ENCODE measurements at places on chromosomes 16 and 17.

GRCh38 chr16:50991006-50991405, 160.1 kb downstream of the SALL1 start:
- DNase-seq: no peak

DNA sequence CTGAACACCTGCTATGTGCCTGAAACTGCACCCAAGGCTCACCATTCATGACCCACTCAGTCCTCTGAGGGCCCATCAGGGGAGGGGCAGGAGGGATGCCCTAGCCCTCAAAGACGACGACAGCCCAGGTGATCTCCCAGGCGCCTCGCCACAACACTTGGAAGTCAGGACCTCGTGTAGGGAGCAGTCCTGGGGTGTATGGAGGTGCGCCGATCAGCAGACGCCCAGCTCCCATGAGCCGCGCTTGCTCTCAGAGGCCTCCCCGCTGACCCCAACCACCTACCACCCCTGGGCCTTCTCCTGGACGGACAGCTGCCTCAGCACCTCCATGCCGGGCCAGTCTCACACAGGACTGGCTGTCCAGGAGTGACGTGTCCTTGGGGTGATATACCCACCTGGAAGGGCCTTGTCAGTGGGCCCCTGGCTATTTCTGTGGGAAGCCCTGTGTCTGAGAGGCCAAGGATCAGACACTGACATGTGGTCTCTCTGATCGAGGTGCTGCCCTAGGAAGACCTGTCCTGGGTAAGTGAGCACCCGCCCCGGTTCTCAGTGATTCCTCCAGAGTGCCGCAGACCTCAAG, 26.7 kb downstream of the KDM8 start:
- no peak for DNase-seq

DNA sequence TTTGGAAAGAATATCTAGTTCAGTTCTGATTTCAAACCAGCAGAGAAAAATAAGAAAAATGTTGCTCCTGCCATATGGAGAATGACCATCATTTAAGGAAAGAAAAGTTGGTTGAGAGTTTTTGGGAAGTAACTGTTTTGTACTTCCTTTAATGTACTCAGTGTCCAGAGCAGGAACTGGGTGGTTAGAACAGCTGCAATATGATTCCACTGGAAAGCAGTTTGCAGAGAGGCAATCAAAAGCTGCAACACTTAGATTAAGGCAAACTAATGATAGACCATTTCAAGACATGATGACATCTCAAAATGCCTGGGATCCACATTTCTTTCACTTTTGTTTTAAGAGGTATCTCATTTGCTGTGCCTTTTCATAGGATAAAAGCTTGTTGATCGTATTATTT, 313.3 kb upstream of the HSBP1 start:
- DNase-seq: no peak

GRCh38 chr17:72931635-72932034, 160.9 kb downstream of the SLC39A11 start:
- no peak for DNase-seq

DNA sequence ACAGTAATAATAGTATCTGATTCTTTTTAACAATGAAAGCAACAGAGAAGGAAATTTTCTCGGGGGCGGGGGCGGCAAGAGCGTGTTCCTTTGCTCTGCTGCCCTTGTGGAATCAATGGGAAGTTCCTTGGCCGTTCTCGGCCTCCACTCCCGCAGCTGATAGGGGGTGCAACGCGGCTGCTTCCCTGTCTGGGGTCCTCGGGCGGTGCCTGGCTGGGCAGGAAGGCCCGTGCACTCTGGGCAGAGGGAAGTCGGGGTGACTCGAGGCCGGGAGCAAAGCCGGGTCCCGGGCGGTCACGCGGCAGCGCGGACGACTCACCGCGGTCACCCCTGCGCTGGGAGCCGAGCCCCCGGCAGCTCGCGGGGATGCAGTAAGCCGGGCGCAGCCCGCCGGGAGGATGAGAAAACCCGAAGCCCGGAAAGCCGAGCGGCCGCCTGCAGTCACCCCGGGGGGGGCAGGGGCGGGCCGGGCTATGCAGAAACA, 2.5 kb downstream of the TUBB3 start:
- no peak for DNase-seq

DNA sequence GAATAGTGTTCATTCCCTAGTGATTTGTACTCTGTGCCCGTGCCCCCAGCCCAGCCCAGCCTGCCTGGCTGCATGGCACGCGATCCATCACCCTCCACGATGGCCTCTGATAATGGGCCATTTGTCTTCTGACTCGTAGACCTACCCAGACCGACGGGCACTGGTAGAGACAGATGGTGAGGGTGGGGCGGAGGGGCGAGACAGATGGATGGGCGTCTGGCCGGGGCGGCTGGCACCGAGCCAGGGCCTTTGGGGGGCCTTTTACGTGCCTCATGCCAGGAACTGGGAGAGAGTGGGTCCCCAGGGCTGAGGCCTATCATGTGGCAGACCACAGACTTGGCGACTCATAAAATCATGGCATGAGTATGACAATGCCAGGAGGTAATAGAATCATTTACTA, 25.4 kb downstream of the CRHR1 start:
- DNase-seq: no peak

DNA sequence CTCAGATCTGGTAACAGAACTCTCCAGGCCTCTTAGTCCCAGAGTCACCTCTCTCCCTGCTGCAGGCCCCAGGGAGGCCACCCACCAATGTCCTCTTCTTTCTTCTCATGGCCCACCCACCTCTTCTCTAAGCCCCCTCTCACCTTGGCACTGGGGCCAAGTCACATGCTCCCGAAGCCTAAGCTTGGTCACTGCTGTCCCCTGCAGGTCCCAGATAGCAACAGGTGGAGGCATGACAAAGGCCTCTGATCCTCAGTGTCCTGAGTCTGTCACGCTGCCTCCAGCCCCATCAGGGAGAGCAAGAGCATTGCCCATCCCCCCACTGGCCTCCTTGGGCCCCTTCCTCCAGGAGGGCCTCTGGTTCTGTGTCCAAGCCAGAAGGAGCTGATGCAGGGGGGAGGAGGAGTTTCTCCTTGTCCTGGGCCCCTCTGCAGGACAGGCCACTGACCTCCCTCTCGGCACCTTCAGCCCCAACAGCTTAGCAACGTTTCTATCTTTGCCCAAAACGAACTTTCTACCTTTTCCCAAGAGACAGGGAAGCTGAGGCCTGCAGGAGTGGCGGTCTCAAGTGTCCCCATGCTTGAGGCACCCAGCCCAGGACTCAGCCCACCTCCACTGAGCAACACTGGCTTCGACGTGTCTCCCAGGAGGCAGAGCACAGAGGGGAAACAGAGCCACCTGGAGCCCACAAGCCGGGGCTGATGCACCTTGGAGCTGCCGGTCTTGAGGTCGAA, 8.6 kb downstream of the P2RX1 start:
- DNase-seq: no peak

GRCh38 chr16:46733319-46733830, 14.8 kb downstream of the MYLK3 start:
- no peak for DNase-seq

GRCh38 chr17:38326996-38327792, 16.6 kb downstream of the GPR179 start:
- peak; percentile 50 for DNase-seq

- no peak for DNase-seq
These were observed 20.1 kb downstream of the PLD6 start for GRCh38 chr17:17186051-17186450.

DNA sequence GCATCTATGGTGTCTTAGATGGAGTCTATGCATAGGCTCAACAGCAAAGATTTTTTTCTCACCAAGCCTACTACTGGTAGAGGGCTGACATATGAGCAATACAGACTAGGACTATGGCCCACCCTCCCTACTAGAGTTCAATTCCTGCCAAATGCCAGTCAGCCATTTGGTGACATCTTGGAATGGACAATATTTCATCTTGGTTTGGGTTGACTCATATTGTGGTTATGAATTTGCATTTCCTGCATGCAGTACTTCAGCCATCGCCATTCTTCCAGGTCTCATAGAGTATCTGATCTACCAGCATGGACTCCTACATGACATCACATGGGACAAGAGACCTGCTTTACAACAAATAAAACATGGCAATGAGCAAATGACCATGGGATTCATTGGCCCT, 778.1 kb upstream of the SOX9 start:
- no peak for DNase-seq

GRCh38 chr17:32664936-32665583, 178.3 kb downstream of the CDK5R1 start:
- DNase-seq: no peak

GRCh38 chr17:6442775-6443174, 1.5 kb upstream of the PIMREG start:
- no peak for DNase-seq

- no peak for DNase-seq
These were observed 358.3 kb downstream of the SOX9 start for GRCh38 chr17:72479113-72479512.

GRCh38 chr16:12132290-12132689, 155.8 kb downstream of the SNX29 start:
- no peak for DNase-seq

DNA sequence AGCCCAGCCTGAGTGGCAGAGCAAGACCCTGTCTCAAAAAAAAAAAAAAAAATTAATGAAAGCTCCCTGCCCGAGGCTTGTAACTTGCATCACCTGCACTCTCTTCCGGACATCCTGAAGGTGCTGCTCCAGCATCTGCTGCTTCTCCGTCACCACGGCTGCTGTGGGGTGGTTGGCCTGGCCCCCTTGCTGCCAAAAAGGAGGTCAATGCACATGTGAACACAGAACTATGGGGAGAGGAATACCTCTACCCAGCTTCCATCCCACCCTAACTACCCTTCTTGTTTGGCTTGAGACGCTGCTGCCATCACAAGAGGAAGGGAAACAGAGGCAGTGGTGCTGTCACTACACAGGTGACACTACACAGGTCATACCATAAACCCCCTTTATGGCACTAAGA, 49.0 kb downstream of the STAT3 start:
- DNase-seq: no peak

DNA sequence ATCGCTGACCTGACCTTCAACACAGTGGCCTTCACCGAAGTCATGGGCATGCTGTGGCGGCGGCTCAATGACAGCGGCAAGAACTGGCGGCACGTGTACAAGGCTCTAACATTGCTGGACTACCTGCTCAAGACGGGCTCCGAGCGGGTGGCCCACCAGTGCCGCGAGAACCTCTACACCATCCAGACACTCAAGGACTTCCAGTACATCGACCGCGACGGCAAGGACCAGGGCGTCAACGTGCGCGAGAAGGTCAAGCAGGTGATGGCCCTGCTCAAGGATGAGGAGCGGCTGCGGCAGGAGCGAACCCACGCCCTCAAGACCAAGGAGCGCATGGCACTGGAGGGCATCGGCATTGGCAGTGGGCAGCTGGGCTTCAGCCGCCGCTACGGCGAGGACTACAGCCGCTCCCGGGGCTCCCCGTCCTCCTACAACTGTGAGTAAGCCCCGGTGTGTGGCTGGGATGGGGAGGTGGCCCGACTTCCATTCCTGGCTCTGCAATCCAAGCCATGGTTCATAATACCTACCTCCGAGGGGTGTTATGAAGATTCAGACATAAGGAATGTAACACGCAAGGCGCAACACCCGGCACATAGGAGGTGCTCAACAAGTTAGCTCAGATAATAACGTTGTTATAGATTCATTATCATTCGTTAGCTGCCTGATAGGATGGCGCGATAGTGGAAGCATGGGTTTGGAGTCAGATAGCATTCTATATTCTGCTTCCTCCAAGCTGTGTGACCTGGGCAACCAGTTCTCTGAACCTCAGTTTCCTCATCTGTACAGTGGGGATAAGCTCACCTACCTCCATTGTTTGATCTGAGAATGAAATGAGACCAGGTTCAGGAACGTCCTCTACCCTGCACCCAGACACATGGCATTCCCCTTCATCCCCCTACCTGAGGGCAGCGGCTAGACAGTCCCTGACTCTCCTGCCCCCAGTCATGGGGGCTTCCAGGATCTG, 4.4 kb downstream of the EPN3 start:
- DNase-seq: no peak

- DNase-seq: no peak
These were observed 77.0 kb upstream of the TMEM132E start for GRCh38 chr17:34502426-34502825.

- DNase-seq: no peak
These were observed 45.7 kb downstream of the VAT1L start for GRCh38 chr16:77833921-77834634.

DNA sequence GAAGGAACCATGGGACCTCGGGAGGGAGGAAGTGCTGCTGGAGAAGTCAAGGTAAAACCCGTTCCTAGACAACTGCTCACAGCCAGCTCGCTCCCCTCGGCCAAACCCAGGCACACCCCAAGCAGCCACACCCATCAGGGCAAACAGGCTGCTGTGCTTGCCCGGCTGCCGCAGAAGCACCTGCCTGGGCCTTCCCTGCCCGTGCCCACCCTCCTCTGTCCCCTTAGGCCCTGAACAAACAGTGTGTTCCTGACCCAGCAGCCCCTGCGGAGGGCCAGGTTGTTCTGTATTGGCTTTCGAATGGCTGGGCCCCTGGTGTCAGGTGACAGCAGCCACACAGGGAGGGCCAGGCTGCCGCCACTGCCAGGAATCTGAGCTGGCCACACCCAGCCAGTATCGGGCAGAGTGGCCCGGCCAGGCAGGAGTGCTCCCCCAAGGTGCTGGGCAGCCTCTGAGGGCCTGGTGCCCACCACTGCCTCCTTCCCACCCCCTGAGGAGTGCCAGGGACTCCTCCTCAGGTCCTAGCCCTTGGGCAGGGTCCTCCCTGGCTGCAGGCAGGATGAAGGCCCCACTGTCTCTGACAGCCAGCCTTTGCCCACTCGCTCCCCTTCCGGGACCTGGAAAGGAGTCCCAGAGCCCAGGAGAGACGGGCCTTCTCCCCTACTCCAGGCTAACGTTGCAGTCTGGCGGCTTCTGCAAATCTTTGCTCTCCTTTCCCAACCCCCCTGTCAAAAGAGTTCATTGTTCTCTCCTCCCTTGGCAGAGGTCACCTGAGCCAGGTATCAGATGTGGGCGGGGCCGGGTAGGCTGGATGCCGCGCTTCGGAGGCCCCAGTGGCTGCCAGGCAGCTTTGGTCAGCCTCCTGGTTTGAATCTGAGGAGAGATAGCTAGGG, 24.0 kb downstream of the LLGL2 start:
- no peak for DNase-seq

DNA sequence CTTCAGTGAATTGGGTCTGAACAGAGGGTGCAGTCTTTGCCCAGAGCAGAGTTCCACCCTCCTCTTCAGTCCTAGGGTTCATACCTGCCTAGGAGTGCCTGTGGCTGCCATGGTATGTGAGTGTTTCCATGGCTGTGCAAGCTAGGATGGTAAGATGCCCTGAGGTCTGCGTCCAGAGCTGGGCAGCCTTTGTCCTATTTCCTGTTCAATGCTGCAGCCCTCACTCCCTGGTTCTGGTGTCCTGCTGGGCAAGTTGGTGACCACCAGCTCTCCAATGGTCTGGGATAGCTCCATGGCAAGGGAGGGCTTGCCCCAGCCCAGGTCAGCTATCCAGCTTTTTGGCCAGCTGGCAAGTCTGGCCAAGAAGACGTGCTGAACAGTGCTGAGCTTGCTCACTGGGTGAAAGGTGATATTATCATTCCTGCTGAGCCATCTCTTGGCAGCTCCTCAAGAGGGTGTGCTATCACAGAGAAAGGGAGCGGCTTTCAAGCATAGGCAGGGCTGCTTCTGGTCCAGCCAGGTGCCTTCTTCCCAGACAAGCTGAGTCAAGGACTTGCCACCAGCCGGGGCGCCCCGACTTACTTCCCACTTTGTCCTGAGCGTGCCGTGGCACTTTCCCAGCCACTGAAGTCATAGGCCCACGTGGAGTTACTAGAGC, 13.0 kb upstream of the NFATC3 start:
- no peak for DNase-seq

- no peak for DNase-seq
These were observed 171.4 kb downstream of the COPRS start for GRCh38 chr17:31687505-31688126.

- DNase-seq: no peak
These were observed 17.4 kb upstream of the MPRIP start for GRCh38 chr17:17024778-17025300.
